ENCODE measurements at places on chromosomes 1 and 21.

DNA sequence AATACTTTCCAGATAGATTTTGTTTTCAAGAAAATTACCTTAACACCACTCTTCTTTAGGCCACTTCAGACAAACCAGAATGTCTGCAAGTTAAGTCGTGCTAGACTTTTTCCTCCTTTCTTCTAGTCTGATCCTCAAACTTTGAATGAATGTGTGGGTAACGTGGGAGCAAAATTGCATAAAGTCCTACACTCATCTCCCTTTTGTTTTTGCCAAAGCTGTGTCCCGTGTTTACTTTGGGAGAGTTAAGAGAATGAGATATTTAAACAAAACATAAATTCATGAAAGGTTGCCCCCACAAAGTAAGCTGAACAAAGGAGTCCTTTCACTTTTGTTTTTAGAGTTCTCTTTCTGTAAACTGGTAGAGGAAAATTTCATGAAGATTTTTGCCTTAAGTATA lies 16.9 kb upstream of the VAMP3 start:
- no peak for DNase-seq

DNA sequence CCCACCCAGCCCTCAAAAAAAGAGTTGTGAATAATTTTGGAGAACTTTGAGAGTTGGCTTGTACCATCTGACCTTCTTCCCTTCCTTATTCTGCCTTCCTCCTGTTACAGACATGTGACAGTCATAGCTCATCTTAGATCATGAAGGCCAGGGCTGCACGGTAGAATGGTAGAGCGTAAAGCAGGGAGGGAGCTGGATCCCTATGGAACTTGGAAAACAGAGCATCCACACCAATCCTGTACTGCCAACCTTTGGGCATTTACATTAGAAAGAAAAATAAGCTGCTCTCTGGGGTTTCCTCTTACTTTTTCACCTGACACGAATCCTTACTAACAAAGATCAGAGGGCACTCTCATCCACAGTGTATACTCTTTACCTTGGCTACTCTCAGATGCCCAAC lies 121.5 kb downstream of the GPR52 start:
- no peak for DNase-seq

DNA sequence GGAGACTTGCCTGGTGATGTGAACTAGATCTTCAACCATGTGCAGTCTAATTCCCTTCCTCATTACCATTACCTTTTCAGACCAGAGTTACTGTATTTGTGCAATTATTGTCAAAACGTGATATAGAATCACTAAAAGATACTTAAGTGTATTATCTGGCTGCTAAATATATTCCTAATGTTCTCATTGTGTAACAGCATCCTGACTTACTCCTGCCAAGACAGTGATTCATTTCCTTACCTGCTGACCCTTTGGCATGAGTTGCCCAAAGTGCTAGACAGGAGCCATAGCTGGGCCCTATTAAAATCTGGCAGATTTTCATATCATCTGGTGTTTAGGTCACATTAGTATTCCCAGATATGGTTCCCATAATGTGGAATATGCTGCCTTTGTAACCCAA lies 598.3 kb upstream of the CAMK1G start:
- DNase-seq, result no peak

DNA sequence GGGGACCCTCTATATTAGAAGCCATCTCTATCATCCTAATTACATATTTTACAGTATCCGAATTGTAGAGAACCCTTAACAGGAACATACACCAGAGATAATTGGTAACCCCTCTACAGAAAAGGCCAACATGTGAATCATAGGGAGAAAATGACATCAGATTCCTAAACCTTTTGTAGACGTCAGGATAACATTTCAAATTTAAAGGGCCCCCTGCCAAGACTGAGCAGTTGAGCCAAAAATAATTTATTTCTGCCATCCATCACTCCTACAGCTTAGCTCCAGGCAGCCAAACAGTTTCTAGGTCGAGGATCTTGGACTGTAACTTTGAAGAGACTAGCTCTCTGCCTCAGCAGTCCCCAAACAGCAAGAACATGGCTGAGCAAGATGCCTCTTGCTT lies 21.2 kb downstream of the ZNF697 start:
- no peak for DNase-seq

DNA sequence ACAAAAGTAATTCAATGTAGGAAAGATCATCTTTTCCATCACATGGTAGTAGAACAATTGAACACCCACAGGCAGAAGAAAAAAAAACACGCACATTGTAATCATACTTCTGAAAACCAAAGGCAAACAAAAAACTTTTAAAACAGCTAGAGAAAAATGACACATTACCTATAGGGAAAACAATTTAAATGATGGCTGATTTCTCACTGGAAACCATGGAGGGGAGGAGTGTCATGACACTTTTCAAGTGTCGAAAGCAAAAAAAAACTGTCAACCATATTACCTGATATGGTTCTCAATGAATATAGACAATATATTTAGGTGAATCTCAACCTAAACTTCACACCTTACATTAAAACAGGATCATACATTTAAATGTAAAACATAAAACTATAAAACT lies 776 bp upstream of the SLAMF7 start:
- no peak for DNase-seq

DNA sequence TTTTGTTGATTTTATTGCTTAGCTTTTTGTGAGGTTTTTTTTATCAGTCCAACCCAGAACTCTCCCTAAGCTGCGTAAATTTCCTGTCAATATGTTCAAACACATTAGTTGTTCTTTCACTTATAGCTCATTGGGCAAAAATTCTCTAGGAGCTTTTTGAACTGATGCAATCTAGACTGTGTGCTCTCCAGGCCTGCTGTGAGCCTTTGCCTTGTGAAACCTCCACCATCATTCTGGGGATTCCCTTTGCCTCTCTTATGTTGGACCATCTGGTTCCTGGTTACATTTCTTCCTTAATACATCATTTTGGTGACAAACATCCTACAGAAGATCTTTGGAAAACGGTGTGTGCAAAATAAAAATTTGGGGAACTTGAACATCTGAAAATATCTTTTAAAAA lies 247.2 kb downstream of the LRRC7 start:
- no peak for DNase-seq

- no peak for DNase-seq
These were observed 37.2 kb upstream of the DDAH1 start for GRCh38 chr1:85502171-85502570.

DNA sequence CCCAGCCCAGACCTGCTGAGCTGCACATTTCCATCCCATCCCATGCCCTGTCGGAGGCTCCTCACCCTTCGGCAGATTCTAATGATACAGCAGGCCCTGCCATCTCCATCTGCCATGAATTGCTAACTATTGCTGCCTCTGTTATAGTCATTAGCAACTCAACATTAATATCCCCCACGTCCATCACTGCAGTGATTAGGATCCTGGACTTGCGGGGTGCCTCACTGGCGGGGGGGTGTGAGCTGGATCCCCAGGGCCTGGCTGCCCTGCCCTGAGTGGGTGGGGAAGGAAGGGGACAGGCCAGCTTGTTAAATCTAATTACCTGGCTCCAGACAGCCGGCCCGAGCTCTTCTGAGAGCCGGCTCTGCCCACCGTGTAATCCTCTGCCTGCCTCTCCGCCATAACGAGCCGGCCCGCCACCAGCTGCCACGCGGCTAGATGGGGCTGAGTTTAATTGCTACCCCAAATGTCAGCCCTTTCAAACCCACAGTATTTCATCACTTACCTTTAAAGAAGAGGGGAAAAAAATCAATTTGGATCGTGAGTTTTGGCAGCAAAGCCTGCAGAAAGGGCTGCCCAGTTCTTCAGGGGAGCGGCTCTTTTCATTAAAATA lies 227.3 kb upstream of the CSF3R start:
- no peak for DNase-seq

DNA sequence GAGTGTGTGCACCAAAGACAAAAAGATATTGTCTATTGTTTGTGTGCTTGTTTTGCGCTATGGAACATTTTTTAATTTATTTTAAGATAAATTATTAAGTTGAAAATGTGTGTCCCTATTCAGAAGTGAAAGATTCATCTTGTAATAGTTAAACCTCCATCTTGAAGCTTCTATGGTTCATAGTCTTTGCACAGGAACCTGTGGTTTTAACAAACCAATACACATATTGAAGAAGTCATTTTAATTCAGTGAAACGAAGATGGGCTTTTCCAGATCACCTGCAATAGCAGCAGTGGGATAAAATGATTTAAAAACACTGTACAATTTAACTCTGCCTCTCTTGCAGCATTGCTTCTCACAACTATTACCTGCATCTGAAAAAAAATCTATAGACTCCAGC lies 42.6 kb upstream of the QSOX1 start:
- DNase-seq, result no peak

DNA sequence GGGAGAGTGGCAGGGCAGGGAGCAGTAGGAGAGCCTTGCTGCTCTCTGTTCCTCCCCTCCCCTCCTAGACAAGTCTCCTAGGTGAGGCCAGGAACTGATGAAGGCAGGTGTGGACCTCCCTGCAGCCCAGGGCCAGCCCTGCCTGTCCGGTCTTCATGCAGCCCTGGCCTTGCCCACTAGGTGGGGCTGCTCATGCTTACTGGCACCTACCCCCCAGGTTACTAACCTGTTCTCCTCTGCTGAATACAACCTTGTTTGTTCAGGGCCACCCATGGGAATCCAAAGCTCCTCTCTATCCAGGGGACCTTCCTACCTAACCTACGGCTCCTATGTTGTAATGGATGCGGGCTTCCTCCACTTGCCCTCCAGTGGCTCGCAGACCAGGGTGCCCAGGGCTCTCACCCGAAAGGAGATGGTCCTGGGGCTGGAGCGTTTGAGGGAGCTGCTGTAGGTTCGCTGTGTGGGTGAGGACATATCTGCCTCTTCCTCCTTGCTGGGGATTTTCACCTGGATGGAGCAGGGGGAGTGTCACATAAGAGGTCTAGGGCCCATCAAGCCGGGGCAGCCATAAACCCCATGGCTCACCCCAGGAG lies 7.9 kb upstream of the TNNT2 start:
- no peak for DNase-seq

- DNase-seq, result no peak
These were observed 61.8 kb upstream of the LAMC2 start for GRCh38 chr1:183124259-183124658.

DNA sequence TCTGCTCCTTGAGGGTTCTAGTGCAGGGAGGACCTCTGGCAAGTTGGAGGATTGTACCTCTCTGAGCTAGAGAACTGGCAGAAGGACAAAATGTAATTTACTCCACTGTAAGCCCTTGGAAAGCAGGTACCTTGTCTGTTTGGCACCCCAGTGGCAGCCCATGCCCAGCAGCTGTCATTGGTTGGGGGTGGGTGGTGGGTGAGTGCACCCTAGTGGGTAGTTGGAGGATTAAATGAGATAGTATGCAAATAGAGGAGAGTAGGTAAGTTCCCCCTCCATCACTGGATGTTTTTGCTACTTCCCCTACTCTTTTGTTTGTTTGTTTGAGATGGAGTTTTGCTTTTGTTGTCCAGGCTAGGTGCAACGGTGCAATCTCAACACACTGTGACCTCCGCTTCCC lies 69.8 kb downstream of the RYR2 start:
- DNase-seq, result no peak

DNA sequence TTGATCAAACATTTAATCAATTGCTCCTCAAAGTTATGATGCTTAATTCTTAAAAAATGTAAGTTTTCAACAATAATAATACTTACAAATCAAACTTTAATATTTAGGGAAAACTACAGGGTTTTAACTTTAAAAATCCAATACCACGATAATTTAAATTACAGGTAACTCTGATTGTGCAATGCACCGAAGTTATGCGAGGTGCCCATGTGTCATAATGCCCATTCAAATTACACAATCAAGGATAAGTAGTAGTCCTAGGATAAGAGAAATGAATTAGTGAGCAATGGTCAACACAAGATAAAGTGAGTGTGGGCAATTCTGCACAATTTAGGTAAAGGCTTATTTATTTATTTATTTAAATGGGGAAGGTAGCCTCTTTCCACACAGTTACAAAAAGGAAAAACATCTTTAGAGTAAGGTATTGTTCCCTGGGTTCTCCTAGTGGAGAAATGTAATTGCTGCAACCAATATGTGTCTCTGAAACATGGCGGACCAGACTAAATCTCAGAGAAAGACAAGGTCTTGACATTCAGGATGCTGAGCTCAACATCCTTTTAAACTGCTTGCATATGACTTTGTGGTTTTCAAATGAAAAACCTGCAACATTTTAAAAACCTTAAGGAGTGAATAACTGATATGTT lies 164.2 kb downstream of the TTLL7 start:
- no peak for DNase-seq

DNA sequence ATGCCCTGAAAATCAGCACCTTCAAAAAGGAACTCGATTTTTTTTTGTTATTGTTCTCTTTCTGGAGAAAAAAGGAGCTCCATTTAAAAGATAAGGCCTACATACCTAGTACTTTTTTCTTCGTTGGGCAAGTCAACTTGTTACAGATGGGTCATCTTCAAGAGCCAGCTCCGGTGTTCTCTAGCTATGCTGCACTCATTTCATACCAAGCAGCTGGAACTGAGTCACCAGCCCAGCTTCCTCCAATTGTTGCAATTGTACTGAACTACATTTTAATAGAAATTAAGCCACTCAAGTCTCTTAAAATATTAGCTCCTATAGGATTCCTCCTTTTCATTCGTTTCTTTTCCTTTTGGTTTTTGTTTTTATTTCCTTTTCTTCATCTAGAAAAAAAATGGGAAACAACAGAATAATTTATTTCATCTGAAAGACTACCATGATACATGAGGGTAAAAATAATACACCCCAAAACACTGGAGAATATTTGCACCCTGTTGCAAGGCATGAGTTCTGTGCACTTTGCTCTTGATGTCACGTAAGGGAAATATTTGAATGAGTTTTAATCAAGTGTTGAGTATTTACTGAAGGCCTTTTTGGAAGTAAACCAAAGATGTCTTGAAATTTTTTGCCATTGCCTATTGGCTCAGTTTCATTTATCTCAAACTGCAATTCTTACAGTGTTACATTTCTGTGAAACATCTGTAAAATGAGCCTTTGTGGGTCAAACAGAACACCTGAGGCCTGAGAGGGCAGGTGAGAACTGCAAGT lies 60.5 kb downstream of the CLIC4 start:
- DNase-seq, result no peak

GRCh38 chr1:179817789-179818188 lies 59.8 kb downstream of the TOR1AIP2 start:
- no peak for DNase-seq

GRCh38 chr1:30034627-30035521 lies 688.5 kb downstream of the MATN1 start:
- DNase-seq, result no peak

- no peak for DNase-seq
These were observed 26.2 kb upstream of the EPHA2 start for GRCh38 chr1:16181887-16182719.

DNA sequence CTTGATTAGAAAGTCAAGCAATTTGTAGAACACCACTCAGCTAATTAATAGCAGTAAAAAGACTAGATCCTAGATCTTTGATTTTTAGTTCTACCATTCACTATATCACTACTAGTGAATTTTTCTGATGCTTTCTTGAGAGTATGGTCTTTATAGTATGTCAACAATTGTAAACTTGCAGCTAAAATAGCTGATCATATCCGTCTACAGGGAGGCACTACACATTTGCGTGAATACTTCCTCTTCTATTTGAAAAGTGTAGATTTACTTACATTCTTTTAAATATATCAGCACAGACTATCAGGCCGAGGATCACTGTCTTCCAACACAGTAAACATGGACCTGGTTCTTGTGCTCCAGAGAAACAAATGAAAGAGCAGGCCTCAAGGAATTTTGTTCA lies 18.6 kb upstream of the PTPRC start:
- no peak for DNase-seq

- no peak for DNase-seq
These were observed 957.9 kb upstream of the ADGRL2 start for GRCh38 chr1:80842796-80843195.
